Stimulated activated CD4-positive, alpha-beta T cell treated with anti-CD3 and anti-CD28 coated beads, Interleukin-1b, Interleukin-23, amount 100 ng/mL, for 24 hours (primary cell): ENCODE measurements at places on chromosomes 1 and 21.

GRCh38 chr1:9794081-9794480 is 29.7 kb downstream of the CLSTN1 start:
- DNase-seq, result no peak

GRCh38 chr1:175073061-175073460 is 5.4 kb downstream of the TNN start:
- DNase-seq, result no peak

DNA sequence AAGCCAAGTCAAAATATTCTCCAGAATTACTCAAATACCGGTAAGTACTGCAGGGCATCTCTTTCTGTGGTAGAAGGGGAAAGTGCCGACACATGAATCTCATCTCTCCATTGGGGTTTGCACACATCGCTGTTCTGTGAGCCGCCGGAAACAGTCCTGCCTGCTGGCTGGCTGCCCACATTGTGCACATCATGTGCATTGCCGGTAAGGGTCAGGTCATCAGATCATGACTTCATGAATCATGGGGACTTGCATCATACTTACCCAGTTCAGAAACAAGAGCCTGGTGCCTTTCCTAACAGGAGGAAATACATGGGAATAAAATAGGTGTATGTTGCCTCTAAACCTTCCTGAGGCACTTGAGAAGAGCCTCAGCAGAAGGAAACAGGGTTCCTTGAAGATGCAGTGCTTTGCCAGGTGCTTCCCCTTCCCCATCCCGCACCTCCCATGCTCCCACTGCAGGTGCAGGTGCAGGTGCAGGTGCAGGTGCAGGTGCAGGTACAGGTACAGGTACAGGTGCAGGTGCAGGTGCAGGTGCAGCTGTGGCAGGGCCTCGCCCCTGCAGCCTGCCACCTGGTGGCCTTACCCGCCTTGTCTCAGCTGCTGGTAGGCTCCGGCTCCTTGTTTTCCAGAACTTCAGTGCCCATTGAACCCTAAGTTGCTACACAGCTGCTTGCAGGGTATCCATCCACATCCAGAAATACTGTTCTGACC is 26.5 kb downstream of the GPR137B start:
- no peak for DNase-seq

- DNase-seq, result no peak
Measured at GRCh38 chr1:246295340-246295739, 211.7 kb downstream of the SMYD3 start.

DNA sequence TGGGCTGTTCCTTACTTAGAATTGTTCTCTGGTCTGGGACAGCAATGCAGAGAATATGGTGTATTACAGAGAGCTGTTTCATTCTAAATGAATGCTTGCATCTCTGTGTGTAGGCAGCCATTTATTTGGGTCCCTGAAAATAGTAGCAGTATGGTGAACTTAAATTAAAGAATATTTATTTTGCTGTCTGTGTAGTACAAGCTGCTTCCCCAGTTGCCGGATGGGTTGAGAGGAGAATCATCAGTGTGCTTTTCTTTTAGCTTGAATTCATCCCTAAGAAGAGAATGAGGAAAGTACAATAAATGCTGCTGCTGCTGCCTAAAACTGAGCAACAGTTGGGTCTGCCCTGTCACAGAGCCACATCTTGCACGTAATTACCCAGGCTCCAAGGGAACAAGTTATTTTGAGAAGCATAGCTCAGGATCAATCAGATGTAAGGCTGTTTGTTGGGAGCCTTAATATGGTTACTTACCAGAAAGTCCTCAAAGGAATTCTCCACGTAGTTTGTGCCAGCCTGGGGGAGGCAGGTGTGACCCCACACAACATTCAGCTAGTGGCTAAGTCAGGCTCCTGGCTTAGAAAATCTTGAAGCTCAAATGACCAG is 16.6 kb downstream of the ACTN2 start:
- DNase-seq, result no peak

DNA sequence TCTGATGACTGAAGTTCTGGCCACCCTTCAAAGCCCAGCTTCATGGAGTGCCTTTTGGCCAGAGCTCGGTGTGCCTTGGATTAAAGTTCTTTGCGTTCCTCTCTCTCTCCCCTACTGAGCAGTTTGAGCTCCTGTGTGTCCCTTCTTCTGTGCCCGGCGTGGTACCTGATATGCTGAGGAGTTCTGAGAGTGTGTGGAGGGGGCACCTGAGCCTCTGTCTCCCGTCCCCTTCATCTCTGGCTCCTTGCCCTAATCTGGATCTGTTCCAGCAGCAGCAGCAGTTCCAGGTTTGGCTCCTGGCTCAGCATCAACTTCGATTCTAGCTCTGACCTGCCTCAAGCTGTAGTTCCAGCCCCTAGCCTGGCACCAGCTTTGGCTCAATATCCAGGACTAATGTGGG is 25.1 kb upstream of the MYCL start:
- DNase-seq, result no peak

- no peak for DNase-seq
Measured at GRCh38 chr1:89608319-89608983, 24.5 kb upstream of the LRRC8C start.

GRCh38 chr1:159587461-159587951 is at the start of gene APCS:
Gene APCS, plus strand, starts transcription at chr1:159587826. Its CDS starts 96 bp downstream, at chr1:159587922.
- DNase-seq, result no peak

DNA sequence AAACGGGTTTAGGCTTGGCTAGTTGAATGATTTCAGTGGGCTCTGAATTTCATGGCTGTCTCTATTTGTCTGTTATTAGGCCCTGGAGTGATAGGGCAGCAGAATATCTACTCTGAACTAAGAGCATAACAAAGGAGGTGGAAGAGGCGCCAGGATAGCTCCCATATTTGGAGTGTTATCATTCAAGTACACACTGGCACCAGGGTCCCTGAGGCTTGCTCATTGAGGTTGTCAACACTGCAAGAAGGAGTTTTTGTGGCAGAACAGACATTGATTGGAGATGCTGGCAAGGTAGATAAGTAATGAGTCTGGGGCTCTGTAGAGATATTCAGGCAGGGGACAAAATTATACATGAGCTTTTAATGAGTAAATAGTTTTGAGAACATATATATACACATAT is 1748.4 kb downstream of the MRPL39 start:
- no peak for DNase-seq

- DNase-seq, result no peak
Measured at GRCh38 chr1:18528616-18529015, 47.9 kb downstream of the KLHDC7A start.

DNA sequence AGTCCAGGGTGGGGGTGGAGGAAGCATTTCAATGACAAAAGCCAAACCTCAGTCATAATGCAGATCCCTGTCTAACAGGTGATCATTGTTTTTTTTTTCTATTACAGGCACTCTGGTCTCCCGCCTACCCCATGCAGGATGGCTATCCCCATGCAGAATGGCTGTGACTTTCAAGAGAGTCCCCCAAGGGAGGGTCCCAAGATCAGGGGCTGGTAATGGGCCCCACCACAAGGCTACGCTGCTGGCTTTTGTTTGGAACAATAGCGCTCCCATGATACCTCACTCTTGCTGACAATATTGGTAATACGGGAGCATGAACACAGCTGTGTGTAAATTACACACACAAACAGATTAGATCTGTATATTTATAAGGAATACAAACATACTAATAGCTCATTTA is 119.4 kb downstream of the SLC45A1 start:
- DNase-seq, result no peak

DNA sequence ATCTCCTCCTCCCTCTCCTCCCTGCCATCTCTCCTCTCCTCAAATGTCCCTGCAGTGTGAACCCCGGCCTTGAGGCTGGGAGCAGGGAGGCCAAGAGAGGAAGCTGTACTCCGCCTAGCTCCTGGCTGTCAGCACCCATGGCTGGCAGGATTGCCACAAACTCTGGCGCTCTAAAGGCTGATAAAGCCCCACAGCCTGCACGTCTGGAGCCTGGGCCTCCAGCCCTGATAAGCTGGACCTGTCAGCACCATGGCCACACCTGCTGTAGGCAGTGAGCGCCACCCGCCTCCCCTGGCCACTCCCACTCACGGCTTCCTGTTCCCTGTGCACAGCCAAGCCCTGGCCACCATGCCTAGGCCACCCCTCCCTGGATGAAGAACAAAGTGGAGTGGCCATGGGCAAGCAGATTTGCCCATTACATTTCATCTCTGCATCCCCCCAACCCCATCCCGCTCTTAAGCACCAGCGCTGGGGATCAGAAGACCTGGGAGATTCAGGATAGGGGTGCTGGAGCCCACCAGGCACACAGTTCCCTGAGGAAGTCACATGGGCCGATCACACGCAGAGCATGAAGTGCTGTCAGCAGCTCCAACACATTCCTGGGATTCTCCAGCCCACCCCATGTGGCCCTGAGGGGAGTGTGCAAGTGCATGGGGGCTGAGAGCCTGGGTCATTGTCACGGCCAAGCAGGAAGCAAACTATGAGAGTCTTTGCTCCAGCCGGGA is 24.2 kb upstream of the NPPB start:
- no peak for DNase-seq

- no peak for DNase-seq
Measured at GRCh38 chr1:153929426-153929825, 6.7 kb upstream of the GATAD2B start.

GRCh38 chr1:49229555-49229954 is 452.9 kb upstream of the BEND5 start:
- no peak for DNase-seq

GRCh38 chr1:201999625-202000238 is 10.7 kb upstream of the ELF3 start:
- DNase-seq, result no peak

GRCh38 chr21:42818328-42818749 is 61.0 kb downstream of the WDR4 start:
- no peak for DNase-seq

DNA sequence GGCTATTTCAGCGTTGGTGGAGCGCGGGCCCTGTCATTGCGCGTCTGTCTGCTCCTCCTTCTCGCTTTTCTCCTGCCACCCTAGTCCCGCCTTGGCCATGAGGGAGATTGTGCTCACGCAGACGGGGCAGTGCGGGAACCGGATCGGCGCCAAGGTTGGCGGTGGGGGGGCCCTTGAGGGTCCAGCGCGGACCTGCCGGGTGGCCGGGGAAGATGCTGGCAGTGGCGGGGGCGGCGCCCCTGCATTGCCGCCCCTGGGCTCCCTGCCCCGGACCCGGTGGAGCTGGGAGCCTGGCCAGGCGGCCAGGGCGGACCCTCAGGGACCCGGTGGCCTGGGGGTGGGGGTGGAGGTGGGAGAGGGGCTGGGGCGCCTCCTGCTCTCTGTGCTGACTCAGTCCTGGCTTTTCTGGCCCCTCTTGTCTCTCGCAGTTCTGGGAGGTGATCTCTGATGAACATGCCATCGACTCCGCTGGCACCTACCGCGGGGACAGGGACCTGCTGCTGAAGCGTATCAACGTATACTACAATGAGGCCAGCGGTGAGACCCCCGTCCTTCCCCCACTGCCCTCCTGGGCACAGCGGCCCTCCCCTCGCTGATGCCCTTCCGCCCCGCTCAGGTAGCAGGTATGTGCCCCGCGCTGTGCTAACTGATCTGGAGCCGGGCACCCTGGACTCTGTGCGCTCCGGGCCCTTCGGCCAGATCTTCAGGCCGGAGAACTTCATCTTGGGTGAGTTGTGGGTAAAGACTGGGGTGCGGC is 58.3 kb upstream of the MAP1LC3C start:
- DNase-seq, result no peak

- no peak for DNase-seq
Measured at GRCh38 chr1:15151377-15151806, 2.2 kb upstream of the TMEM51 start.

DNA sequence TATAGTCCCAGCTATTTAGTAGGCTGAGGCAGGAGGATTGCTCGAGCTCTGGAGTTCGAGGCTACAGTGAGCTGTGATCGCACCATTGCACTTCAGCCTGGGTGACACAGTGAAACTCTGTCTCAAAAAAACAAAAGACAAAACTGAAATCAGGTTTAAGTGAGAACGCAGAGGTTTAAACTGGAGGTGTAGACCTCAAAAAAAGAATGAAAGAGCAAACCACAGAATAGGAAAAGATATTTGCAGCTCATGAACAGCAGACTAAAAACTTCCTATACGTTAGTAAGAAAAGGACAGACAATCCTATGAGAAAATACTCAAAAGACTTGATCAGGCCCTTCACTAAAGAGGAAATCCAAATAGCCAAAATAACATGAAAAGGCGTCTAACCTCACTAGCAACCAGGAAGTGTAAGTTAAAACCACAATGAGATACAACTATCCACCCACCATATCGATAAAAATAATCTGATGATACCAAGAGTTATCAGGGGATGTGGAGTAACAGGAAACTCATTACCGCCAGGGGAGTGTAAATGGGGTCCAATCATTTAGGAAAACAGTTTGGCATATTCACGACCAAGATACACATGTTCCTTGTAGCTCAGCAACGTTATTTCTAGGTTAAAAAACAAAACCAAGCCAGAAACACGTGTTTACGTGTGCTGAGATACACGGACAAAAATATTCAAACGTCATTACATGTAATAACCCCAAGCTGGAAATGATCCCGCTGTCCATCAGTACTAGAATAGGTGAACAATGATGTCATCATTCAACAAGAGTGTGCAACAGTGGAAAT is 9.8 kb downstream of the TNFRSF9 start:
- DNase-seq, result no peak

DNA sequence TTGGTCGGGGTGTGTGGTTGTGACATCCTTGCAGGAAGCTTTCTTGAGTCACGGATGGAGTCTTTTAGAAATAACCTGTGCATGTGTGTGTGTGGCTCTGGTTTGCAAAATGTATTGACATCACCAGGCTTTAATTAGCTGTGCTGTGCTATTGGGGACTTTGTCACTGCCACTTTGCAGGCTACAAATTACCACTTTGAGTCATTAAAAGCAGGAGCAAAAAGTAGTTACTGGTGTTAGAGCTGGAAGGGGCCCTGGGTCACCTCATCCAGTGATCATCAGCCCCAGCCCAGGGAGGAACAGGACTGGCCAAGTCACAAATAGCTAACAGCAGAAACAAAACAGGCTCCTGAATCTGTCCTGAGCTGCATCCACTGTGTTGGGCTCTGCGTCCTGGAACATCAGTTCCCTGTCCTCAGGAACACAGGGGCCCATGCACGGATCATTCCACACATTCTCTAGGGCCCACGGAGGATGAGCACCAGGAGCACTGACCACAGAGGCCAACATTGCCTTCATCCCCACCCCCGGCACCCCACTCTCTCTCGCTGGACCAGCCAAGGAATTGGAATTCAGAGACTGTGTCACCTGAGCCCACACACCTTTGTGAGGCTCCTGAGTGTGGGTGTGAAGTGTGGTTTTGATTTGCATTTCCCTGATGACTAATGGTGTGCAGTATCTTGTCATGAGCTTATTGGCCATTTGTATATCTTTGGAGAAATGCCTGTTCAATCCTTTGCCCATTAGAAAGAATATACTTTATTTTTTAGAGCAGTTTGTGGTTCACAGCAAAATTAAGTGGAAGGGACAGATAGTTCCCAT is 280.1 kb upstream of the C1orf174 start:
- DNase-seq, result no peak

DNA sequence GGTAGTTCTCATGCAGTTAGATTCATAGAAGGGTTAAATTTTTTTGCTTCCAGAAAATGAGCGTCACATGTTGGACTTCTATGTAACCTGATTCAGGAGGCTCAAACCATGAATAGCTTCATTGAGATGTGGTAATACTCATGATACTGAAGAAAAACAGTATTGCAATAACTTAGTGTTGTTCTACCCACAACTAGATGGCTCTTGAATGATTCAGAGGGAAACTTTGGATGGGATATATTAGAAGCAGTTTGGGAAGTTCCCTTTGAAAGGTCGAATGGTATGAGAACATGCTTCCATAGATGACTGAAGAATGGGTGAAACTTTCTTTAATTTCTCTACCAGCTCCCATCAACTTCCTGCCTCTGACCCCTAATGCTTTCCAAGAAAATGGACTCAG is 211.7 kb upstream of the PTGFR start:
- no peak for DNase-seq
